Left renal cortex interstitium (tissue), 4 donors: ENCODE measurements at places on chromosomes 12 and 14. TPM values are rescaled to one million over a fixed set of nuclear protein-coding genes. Genes with fewer than 3 reads are reported as not detected.

DNA sequence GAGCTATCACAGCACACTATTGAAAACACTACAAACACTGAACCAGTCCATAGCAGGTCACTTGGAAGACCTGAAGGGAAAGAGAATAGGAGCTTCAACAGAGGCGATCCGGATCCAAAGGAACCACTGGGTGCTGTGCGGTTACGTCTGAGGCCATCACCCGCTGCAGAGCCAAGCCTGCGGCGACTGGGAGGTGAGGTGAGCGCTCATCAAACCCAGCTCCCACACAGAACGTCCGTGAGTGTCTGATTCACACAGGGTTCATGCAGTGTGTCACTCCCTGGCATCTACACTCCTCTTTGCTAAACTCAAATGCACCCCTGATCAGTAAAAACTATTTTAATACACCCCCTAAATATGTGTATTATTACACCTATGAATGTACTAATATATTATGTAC lies 64.1 kb downstream of the TMEM132D start:
- no peak for DNase-seq

GPHN gene
- polyA plus RNA-seq: 65.4 TPM

RPS6KA5 gene
- polyA plus RNA-seq: 8.7 TPM

DTX3 gene
- 75.1 TPM for polyA plus RNA-seq

GRCh38 chr14:95287176-95287754 lies 32.4 kb downstream of the CLMN start:
- no peak for DNase-seq

DNA sequence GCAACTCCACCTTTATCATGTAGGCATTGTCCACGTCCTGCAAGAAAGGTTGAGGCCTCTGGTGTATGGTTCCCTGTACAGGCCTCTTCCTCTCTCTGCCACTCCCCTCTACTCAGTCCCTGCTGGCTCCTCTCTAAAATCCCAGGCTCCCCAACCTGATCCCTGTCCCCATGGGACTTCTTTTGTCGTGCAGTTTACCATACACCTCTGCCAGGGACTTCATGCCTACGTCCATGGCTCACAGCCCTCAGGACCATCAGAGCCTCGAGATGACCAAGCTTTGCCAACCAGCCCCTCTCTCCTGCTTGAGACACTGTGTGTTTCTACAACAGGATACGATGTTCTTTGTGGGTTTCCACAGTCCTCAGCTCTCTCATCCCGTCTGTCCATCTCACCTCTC lies 2.9 kb downstream of the KRT2 start:
- no peak for DNase-seq

CLEC2B gene
- 2.7 TPM for polyA plus RNA-seq

GRCh38 chr14:65847075-65847847 lies 434.7 kb downstream of the FUT8 start:
- no peak for DNase-seq

- no peak for DNase-seq
These were observed 55.0 kb downstream of the TPCN1 start for GRCh38 chr12:113276306-113276705.

CSRP2 gene
- polyA plus RNA-seq: 107 TPM

ANO2 gene
- polyA plus RNA-seq: 3.9 TPM

TPCN1 gene
- polyA plus RNA-seq: 25.0 TPM

DNA sequence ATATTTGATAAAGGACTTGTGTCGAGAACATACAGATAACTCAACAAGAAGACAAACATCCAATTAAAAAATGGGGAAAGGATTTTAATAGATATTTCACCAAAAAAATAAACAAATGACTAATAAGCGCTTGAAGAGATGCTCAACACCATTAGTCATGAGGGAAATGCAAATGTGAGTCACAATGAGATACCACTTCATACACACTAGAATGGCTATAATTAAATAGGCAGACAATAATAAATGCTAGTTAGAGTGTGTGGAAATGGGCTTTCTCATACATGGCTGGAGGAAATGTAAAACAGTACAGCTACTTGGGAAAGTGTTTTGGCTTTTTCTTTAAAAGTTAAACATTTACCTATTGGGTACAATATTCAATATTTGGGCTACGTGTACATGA lies 34.8 kb downstream of the DLK1 start:
- DNase-seq: no peak

DNA sequence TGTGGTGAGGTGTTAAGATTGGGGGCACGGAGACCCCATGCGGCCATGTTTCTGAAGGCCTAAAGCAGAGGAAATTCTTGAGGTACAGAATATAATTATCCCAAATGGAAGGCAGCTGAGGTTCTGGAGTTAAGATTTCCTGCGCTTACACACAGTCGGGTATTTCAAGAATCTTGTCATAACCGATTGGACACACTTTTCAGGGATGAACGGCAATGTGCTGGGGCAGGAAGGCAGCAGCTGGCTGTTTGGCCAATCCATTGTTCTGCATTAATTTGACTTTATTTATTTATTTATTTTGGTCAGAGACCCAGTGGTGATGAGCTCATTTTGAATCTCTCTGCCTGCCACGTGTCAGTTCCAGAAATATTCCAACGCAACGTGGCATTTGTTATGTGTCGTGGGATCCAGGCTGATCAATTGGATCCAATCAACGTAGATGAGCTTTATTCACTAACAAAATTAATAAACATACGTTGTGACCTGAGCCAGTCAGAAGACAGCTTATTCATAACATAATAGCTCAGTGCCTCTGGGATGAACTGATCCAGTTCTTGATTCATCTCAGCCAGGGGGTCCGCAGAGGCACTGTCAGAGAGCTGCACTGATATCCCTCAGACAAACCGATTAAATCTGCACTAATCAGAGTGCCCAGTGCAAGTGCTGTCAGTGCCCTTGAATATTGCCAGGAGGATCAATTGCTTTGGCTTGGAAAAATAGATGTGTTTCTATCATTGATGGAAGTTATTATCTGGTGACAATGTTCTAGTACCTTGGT lies 181.0 kb downstream of the KTN1 start:
- no peak for DNase-seq

P2RX4 gene
- polyA plus RNA-seq: 35.1 TPM

AICDA gene
- 0.32 TPM for polyA plus RNA-seq

RD3L gene
- polyA plus RNA-seq: not detected

DLGAP5 gene
- polyA plus RNA-seq: 32.1 TPM

MYO1A gene
- polyA plus RNA-seq: not detected

DNA sequence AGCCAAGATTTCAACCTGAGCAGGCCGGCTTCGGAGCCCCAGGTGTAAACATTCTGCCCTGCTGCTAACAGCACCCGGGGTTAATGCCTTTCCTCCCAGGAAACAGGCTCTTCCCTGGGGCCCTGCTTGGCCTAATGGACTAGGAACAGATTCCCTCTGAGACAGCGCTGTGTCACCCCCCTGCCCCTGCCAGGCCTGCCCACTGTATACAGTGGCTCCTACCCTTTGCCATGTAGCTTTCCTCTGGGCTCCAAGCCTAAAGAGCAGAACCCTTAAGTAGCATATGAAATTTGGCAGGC lies 28.3 kb upstream of the BCDIN3D start:
- no peak for DNase-seq

DNA sequence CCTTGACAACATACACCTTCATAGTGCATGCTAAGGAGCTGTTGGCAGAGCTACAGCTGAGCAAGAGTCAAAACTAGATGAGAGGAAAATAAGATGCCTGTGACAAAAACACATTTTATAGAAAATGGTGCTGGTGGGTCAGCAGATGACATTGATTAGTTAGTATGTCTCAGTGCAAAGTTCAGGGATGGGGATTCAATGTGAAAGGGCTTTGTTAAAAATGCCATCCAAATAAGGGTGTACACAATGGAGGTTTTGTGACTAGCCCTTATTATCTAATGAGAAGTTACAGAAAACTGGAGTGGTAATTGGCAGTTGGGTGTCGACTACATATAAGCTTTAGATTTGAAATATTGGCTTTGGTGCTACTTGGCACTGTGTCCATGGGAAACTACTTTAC lies 169.0 kb downstream of the MON2 start:
- DNase-seq: no peak

- DNase-seq: no peak
These were observed 1.7 kb downstream of the CCND2 start for GRCh38 chr12:4275016-4275869.

- no peak for DNase-seq
These were observed 33.8 kb downstream of the KCNK10 start for GRCh38 chr14:88289234-88289633.

DNA sequence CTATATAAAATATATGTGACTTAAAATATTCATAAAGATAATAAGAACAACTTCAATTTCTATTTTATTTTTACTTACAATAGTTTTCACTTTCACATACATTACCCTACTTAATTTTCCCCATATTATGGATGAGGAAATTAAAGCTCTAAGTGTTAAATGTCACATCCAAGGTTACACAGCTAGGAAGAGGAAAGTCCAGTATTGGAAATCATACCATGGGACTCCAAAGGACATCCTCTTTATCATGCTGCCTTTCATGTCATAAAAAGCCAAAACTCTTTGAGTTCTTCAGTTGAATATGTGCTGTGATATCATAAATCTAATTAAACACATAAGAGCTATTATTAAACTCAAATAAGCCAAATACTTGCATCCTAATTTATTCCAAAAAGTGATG lies 172.4 kb upstream of the GARIN2 start:
- DNase-seq: no peak

DNA sequence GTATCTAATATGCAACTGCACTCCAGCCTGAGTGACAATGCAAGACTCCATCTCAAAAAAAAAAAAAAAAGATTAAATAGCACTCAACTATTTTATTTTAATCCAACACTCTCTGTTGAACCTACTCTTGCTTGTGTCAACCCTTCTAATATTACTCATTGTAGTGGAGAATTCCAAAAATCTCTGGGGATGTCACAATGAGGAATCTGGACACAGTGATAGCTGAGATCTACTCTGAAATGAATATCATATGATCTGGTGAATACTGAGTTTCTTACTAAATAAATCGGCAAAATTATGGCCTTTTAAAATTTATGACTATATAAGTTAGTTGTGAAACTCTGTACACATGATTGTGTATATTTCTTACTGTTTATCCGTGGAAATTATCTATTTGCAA lies 418.2 kb downstream of the BCAT1 start:
- DNase-seq: no peak

APOLD1 gene
- polyA plus RNA-seq: 9.0 TPM

DNA sequence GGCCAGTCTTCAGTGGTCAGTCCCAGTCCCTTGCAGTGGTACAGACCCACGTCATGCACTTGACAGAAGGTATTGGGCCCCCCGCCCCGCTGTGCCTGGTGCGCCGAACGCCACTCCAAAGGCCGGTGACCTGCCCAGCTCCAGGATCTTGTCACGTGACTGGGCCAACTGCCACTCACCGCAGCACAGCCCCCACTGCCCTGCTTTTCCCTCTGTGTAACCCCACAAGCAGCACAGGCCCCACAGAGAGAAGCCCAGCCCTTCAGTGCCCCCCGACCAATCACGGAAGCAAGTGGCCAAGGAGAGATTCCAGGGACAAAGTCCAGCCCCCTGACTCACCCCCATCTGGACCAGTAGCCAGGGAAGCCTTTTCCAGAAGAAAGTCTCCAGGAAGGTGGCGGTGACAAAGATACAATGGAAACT lies 498 bp downstream of the GPR132 start:
- DNase-seq: no peak

- DNase-seq: no peak
These were observed 17.6 kb downstream of the PHLDA1 start for GRCh38 chr12:76014007-76014406.

DNA sequence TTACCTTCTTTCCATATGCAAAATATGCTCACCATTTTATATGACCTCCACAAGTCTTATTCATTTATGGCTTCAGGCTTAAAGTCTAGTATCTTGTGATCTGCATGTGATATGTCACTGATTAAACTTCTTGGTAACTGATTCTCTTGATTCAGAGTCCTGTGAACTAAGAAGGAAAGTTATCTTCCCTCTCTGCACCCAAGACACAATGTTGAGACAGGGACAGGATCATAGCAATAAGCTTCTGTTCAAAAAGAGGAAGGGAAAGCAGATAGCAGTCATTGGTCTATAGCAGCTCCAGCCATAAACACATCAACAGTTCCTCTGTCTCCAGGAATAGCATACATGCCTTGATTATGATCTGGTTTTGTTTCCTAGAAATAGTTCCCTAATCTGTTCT lies 103.1 kb downstream of the UNC79 start:
- DNase-seq: no peak

CCNB1IP1 gene
- 109 TPM for polyA plus RNA-seq

DNA sequence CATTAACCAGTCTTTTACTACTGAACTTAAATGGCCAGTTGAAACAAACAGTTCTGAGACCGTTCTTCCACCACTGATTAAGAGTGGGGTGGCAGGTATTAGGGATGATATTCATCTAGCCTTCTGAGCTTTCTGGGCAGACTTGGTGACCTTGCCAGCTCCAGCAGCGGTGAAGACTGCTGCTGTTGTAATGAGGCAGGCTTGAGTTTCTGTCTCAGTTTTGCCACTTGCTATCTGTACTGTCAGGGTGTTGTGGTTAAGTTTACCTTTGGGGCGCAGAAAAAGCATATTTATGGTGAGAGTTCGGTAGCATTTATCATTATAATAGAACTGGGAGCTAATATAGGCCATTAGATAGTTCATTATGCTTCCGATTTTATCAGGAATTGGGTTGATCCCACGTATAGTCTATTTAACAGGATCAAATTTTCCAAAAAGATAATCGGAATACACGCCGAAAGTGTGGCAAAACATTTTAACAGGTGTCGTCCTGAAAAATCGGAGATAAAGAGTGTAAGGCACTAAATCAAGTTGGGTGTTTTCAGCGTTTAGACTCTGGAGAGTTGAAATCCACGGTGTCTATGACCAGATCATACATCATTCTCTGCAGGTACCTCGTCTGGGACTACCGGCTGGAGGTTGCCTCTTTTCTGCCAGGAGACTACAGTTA lies 688 bp upstream of the NECAP1 start:
- DNase-seq: peak; percentile 32

DNA sequence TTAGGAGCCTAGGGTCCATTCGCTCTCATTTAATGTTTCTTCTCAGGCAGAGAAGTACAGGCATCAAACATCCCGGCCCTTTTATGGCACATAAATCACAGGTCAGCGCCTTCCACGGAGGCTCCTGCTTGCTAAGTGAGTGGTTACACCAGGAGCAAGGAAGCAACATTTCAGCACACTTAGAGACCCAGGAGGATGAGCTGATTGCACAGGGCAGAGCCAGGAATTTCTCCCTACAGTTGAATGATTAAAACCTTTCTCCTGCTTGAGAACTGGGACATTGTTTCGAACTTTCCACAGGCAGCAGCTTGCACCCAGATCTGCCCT lies 233.4 kb downstream of the SPTSSA start:
- DNase-seq: no peak
